ENCODE measurements at places on chromosomes 16 and 17. TPM values are rescaled to one million over a fixed set of nuclear protein-coding genes. Genes with fewer than 3 reads are reported as not detected.

Gene CCDC78
- total RNA-seq: 3.0 TPM

DNA sequence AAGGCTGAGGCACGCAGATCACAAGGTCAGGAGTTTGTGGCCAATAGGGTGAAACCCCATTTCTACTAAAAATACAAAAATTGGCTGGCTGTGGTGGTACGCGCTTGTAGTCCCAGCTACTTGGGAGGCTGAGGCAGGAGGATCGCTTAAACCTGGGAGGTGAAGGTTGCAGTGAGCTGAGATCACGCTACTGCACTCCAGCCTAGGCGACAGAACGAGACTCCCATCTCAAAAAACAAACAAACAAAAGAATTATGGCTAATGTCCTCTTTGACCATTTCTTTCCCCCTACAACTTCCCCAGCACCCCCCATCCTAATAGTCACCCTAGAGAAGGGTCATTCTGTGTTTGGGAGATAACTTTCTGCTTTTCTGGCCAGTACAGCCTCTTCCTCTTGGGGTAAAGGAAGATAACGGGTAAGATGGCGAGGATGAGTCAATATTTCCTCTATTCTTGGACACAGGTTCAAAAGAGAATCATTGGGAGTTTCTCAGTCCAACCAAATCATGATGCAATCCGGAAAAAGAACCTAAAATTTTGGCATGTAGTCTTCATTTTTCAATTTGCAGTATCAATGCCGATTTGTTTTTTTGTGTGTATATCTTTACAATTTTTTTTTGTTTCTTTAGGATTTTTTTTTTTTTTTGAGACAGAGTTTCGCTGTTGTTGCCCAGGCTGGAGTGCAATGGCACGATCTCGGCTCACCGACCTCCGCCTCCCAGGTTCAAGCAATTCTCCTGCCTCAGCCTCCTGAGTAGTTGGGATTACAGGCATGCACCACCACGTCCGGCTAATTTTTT lies 107.6 kb upstream of the MED13 start:
- no peak for ATAC-seq

- no peak for ATAC-seq
Observed at GRCh38 chr17:65618516-65618915, 57.1 kb upstream of the AXIN2 start.

GRCh38 chr17:78722246-78722761 lies 59.8 kb downstream of the CYTH1 start:
- ATAC-seq: no peak

Gene DNAAF1
- total RNA-seq: 17.7 TPM

Gene MYL4
- not detected for total RNA-seq
